ENCODE measurements at places on chromosomes 5 and 9. TPM values are rescaled to one million over a fixed set of nuclear protein-coding genes. Genes with fewer than 3 reads are reported as not detected.

MEGF9 gene
- total RNA-seq, result 3.3 TPM

MEGF10 gene
- total RNA-seq, result not detected

DMRTA1 gene
- not detected for total RNA-seq

DNA sequence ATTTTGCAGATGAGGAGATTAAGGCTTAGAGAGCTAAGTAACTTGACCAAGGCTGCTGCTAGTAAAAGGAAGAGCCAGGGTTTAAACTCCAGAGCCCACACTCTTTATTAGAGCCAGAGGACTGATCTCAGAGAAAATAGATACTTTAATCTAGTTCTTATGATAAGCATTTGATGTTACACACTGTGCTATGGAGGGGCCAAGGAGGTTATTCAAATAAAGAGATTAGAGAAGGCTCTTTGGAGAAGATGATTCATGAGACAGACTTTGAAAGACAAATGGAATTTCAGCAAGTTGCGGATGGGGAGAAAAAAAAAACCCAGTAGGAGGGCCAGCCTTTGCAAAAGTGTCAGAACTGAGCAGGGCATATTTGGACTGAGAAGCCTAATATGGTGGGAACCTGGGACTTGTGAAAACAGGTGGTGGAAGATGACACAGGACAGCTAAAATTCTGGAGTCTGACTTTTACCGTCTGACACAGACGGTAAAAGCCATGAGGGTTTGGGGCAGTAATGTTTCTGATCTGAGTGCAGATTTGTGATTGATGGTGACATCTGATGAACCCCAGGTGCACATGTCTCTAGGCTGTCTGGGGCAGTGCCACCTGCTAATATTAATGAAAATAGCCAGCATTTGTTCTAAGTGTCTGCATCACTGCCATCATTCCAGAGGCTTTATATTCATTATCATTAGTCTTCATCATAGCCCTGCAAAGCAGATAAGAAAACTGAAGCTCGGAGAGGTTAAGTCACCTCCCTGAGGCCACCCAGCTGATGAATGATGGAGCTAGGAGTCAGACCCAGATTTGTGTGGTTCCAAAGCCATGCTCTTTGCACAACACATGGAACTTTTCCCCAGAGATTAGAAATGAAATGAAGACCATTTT lies 65.3 kb upstream of the CXCL14 start:
- H3K27ac ChIP-seq, result no peak overlapping the region
- no peaks in the 10 kb centered on the region for H3K36me3 ChIP-seq
- no peaks in the 10 kb centered on the region for H3K4me1 ChIP-seq
- no peak for DNase-seq
- peaks cover 9% of the 10 kb centered on the region for H3K27me3 ChIP-seq
- no peak overlapping the region for H3K4me3 ChIP-seq
